PC-3 (cell line): ENCODE measurements at places on chromosomes 7 and 10. TPM values are rescaled to one million over a fixed set of nuclear protein-coding genes. Genes with fewer than 3 reads are reported as not detected.

The WAPL gene
- 24.5 and 26.0 TPM in 2 replicates for total RNA-seq

The GRIFIN gene
- total RNA-seq = not detected in 2 replicates

The LBX1 gene
- not detected in 2 replicates for total RNA-seq

The HOXA13 gene
- total RNA-seq = 12.1 and 14.9 TPM in 2 replicates

The AMZ1 gene
- 0.75 TPM in 1 of 2 replicates, not detected in the other for total RNA-seq

The AKR1C4 gene
- total RNA-seq = not detected in 2 replicates

The FAM13C gene
- 0.07 and 0.63 TPM in 2 replicates for total RNA-seq

The CDHR1 gene
- not detected in 2 replicates for total RNA-seq

The TM9SF3 gene
- total RNA-seq = 39.2 and 47.0 TPM in 2 replicates

The BCL7B gene
- 41.0 and 46.5 TPM in 2 replicates for total RNA-seq

The MALRD1 gene
- total RNA-seq = not detected in 2 replicates

The ACTR3C gene
- total RNA-seq = 7.8 and 10.8 TPM in 2 replicates

The TCF7L2 gene
- 14.3 and 16.1 TPM in 2 replicates for total RNA-seq

The CLDN4 gene
- total RNA-seq = 656 and 724 TPM in 2 replicates

DNA sequence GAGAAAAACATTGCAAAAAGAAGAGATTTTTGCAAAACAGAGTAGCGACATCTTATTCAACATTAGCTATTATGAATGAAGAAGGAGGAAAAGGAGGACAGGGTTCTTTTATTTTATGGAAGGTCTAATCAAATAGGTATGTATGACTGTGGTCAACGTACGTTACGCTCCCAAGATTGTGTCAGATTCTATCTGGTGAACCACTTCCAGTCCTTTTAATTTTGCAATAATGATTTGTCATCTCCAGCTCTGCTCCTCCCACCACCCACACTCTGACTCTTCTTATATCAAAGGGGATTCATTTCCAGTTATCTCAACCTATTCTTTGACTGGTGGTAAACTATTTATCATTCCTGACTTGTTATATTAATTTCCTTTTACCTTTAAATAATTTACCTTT is 259.9 kb downstream of the CACNA2D1 start:
- no peaks in the 10 kb centered on the region for H3K36me3 ChIP-seq
- no peak overlapping the region for H3K4me3 ChIP-seq
- no peak overlapping the region for H3K27ac ChIP-seq
- H3K4me1 ChIP-seq = 0 out of 2 replicates have a peak, but pooled peaks cover 11% of the 10 kb centered on the region
- H3K27me3 ChIP-seq = peaks cover 19% of the 10 kb centered on the region
- DNase-seq = peak; percentile 70

- H3K27me3 ChIP-seq = no peaks in the 10 kb centered on the region
- DNase-seq = no peak
- no peaks in the 10 kb centered on the region for H3K36me3 ChIP-seq
Observed at GRCh38 chr7:80249184-80249583, 114.6 kb downstream of the GNAI1 start.

DNA sequence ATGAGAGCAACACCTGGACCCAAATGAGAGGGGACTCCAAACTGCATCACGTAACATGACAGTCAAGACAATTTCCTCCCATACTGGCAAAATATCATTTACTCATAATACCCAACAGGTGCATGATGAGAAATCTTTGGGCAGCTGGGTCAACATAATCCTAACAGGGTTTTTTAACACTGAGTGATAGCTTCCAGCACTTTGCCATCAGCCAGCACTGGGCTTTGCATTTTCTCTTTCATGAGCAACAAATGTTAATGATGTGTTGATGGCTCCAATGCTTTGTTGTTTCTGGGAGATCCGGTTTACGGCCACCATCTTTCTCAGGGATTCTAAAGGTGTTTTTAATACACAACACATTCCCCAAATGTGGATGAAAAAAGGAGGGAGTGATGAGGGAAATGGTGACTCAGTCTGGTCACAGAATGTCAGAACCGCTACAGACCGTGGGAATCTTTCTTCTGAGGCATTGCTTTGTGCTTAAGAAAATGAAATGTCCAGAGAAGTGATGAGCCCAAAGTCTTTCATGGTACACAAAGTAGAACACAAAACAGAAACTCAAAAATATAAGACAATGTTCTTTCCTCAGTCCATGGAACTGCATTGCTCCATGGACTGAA is 705.7 kb upstream of the IGFBP3 start:
- no peak overlapping the region for H3K27ac ChIP-seq
- no peak overlapping the region for H3K4me3 ChIP-seq
- no peaks in the 10 kb centered on the region for H3K4me1 ChIP-seq
- no peaks in the 10 kb centered on the region for H3K36me3 ChIP-seq
- H3K27me3 ChIP-seq = no peaks in the 10 kb centered on the region
- no peak for DNase-seq

GRCh38 chr7:79455173-79455790 is 1.8 kb upstream of the MAGI2 start:
- DNase-seq = no peak
- peaks cover 20% of the 10 kb centered on the region; the same call in 1 of the 2 replicates for H3K27me3 ChIP-seq
- no peak overlapping the region for H3K27ac ChIP-seq
- H3K4me1 ChIP-seq = no peaks in the 10 kb centered on the region
- H3K36me3 ChIP-seq = no peaks in the 10 kb centered on the region

GRCh38 chr7:134121632-134122139 is 5.5 kb upstream of the LRGUK start:
- H3K36me3 ChIP-seq = no peaks in the 10 kb centered on the region
- 0 out of 2 replicates have a peak, but pooled peaks cover 11% of the 10 kb centered on the region for H3K27me3 ChIP-seq
- H3K27ac ChIP-seq = no peak overlapping the region
- no peak overlapping the region for H3K4me3 ChIP-seq
- DNase-seq = no peak

DNA sequence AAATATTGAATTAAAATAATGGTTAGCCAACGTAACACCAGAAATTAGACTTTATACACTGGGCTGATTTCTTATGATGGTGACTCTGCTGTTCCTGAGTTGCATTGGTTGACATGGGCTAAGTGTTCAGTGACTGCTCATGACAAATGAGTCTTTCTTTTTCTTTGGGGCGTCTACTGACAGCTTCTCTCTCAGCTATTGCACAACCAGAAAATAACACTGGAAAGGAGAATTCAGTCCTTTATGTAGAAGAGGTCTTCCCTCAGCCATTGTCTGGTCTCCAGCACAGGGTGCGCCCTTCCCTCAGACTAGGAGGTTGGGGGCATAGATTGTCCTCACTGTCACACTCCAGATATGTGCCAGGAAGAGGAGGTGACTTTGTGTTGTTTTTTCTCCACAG is 21.6 kb downstream of the PNLIP start:
- DNase-seq = no peak
- H3K27ac ChIP-seq = no peak overlapping the region
- no peaks in the 10 kb centered on the region for H3K27me3 ChIP-seq

DNA sequence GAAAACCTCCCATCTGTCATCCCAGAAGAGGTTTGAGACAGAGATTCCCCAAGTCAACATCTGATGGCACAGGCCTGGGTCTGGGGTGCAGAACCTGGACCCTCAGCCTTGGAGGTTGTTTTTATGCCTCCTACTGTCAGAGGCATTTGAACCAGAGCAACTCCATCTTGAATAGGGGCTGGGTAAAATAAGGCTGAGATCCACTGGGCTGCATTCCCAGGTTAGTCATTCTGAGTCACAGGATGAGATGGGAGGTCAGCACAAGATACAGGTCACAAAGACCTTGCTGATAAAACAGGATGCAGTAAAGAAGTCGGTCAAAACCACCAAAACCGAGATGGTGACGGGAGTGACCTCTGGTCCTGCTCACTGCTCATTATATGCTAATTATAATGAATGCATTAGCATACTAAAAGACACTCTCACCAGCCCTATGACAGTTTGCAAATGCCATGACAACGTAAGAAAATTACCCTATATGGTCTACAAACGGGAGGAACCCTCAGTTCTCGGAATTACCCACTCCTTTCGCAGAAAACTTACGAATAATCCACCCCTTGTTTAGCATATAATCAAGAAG is 92.0 kb downstream of the ITGA8 start:
- DNase-seq = no peak
- no peaks in the 10 kb centered on the region for H3K4me1 ChIP-seq
- H3K27ac ChIP-seq = no peak overlapping the region
- 0 out of 2 replicates have a peak, but pooled peaks cover 5% of the 10 kb centered on the region for H3K27me3 ChIP-seq
- H3K36me3 ChIP-seq = no peaks in the 10 kb centered on the region
- H3K4me3 ChIP-seq = no peak overlapping the region

DNA sequence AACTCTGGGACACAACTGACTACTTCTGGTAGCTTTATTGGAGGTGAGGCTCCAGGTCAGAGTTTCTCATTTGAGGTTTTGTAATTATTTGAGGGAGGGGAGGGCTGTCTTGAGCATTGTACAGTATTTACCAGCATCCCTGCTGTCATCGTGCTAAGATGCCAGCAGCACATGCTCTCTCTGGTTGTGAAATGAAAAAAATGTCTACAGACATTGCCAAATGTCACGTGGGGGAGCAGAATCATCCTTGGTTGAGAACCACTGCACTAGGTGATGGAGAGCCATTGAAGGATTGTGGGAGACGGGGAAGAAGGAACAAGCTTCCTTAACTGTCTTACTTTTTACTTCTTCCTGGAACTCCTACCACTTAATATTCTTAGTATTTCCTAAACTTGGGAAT is 5.0 kb downstream of the SEPTIN7 start:
- no peak for DNase-seq
- H3K4me3 ChIP-seq = no peak overlapping the region
- peaks cover 23% of the 10 kb centered on the region for H3K4me1 ChIP-seq
- H3K27me3 ChIP-seq = no peaks in the 10 kb centered on the region
- H3K36me3 ChIP-seq = no peaks in the 10 kb centered on the region

GRCh38 chr7:45923290-45923689 is 2.2 kb upstream of the IGFBP3 start:
- H3K4me1 ChIP-seq = peaks cover 47% of the 10 kb centered on the region
- peak overlapping the region; percentile 80 for H3K4me3 ChIP-seq
- peak; percentile 83 for DNase-seq
- H3K27ac ChIP-seq = peak overlapping the region; percentile 55

GRCh38 chr10:88152728-88153133 is 289.3 kb downstream of the PTEN start:
- no peak overlapping the region for H3K27ac ChIP-seq
- DNase-seq = no peak
- H3K4me1 ChIP-seq = no peaks in the 10 kb centered on the region
- no peak overlapping the region for H3K4me3 ChIP-seq
- no peaks in the 10 kb centered on the region for H3K36me3 ChIP-seq
- no peaks in the 10 kb centered on the region for H3K27me3 ChIP-seq

DNA sequence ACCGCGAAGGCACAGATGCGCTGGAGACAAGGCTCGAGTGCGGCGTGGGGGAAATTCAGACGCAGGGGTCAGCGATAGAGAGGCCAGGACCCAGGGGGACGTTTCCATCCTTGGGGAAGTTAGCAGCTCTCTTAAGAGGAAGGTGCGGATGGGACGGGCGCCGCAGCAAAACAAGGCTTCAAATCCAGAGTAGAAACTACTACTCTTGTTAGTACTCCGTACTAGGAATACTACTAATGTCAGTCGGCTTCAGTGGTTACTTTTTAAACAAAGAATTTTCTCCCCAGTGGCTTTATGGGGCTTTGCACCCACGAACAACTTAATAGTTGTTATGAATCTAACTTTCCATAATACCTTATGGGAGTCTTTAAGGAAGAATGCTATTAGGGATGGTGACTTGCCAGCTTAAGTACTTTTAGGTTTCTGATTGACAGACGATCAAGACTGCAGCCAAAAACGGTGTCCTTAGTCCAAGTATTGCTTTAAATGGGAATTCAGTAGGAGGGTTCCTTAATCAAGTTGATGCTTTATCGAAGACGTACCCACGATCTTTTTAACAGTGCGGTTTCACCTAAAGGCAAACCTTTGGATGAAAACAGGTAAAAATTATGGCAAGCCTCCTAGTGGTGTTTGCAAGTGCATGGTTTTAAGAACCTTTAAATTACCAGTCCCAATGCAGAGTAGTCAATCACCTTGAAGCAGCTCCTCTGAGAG is 812 bp upstream of the IDE start:
- peaks cover 17% of the 10 kb centered on the region for H3K4me1 ChIP-seq
- H3K27ac ChIP-seq = peak overlapping the region; percentile 83; the same call in 1 of the 2 replicates
- H3K36me3 ChIP-seq = no peaks in the 10 kb centered on the region
- H3K4me3 ChIP-seq = peak overlapping the region; percentile 82
- peak; percentile 39 for DNase-seq

- H3K4me1 ChIP-seq = no peaks in the 10 kb centered on the region
- H3K27ac ChIP-seq = no peak overlapping the region
- DNase-seq = no peak
- H3K27me3 ChIP-seq = no peaks in the 10 kb centered on the region
- H3K4me3 ChIP-seq = no peak overlapping the region
Observed at GRCh38 chr10:130458509-130458908, 322.3 kb downstream of the GLRX3 start.

GRCh38 chr10:26855186-26855585 is 5.6 kb downstream of the ABI1 start:
- H3K27ac ChIP-seq = peak overlapping the region; percentile 16; the same call in 1 of the 2 replicates
- no peaks in the 10 kb centered on the region for H3K27me3 ChIP-seq
- H3K36me3 ChIP-seq = no peaks in the 10 kb centered on the region
- H3K4me1 ChIP-seq = peaks cover 23% of the 10 kb centered on the region

DNA sequence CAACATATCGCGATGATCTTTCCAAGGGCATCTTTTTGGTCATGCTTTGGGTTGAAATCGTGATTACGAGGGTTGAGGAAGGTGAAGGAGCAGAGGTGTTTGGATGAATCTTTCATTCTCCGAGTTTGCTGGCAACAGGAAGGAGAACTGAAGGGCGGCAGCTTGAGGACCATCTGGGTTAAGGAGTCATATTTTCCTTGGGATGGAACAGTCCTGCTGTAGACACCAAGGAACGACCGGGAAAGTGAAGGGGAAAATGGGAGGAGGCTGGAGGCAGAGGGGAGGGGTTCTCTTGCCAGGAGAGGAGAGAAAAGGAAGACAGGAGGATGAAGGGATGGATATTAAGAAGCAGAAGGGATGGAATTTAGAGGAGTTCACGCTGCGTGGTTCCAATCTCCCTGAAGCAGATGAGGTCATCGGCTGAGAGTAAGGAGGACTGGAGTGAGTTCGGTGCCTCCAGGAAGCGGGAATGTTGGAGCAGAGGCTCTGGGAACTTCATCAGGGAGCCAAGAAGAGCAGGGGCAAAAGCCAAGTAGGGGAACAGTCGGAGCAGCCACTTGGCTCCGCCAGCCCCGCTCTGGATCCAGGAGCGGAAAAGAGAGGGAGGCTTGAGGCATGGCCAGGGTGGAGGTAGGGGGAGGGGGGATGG is 116.6 kb upstream of the GALNT17 start:
- no peaks in the 10 kb centered on the region for H3K4me1 ChIP-seq
- H3K4me3 ChIP-seq = no peak overlapping the region
- H3K27me3 ChIP-seq = no peaks in the 10 kb centered on the region
- H3K27ac ChIP-seq = no peak overlapping the region

GRCh38 chr10:71779641-71780040 is 6.3 kb upstream of the VSIR start:
- H3K27me3 ChIP-seq = no peaks in the 10 kb centered on the region
- H3K27ac ChIP-seq = no peak overlapping the region
- H3K4me1 ChIP-seq = no peaks in the 10 kb centered on the region

DNA sequence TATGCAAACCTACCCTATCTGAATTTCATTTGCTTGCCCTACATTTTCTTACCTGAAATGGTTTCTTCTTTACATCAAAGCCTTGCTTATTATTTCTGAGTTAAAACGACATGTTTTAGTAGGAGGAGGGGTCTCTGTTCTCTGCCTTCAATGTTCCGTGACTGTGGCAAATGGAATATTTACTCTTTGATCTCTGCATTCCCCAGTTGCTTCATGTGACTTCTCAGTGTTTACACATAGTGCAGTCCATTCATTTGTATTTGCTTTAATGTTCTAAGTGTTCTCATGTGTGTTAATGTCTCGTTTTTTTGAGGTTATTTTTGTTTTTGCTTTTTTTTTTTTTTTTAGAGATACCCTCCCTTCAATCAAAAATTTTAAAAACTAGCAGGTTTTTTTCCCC is 75.8 kb downstream of the GNAI1 start:
- no peaks in the 10 kb centered on the region for H3K27me3 ChIP-seq
- H3K4me1 ChIP-seq = no peaks in the 10 kb centered on the region
- H3K4me3 ChIP-seq = no peak overlapping the region
- DNase-seq = no peak
- no peak overlapping the region for H3K27ac ChIP-seq

GRCh38 chr7:229184-229964 is 37.0 kb downstream of the FAM20C start:
- H3K27me3 ChIP-seq = no peaks in the 10 kb centered on the region
- H3K36me3 ChIP-seq = no peaks in the 10 kb centered on the region
- no peak overlapping the region for H3K27ac ChIP-seq
- H3K4me1 ChIP-seq = peaks cover 7% of the 10 kb centered on the region; the same call in 1 of the 2 replicates
